ENCODE measurements at places on chromosomes 2 and 18.
A peak's percentile ranks its signal among the peaks of the same experiment; 100 is the strongest.

- no peak for DNase-seq
Measured at GRCh38 chr18:56412951-56413350, 225.4 kb downstream of the TXNL1 start.

DNA sequence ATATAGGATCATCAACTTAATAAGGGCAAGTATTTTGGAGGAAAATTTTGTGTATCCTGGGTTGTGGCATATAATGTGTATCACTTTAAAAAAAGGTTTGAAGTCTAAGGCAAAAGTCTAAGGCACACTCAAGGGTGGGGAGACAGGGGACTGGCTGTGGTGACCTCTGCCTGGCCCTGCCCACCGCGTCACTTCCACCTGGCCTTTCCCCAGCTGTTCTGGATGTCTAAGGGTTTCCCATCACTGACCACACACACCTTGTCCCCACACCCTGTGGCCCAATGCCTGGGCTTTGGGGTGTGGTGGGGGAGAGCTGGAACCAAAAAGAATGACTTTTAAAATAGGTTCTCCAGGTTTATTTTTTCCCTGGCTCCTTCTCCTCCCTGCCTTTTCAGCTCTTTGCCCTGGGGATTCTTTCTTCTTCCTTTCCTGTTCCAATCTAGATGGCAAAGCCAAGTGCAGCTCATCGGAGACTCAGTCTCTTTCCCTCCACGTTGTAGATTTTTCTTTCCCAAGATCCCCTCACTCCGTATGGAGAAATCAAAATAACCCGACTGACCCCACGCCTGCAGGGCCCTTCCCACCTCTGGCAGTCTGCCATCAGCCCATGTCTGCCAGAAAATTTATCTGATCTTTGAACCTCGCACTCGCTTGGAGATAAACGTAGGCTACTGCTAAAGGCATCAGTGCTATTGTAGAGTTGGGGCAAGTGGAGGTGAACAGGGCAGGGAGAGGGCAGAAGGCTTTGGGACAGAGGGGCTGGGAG lies 257.2 kb downstream of the DYSF start:
- no peak for DNase-seq

GRCh38 chr2:17749753-17750438 lies 3.7 kb downstream of the SMC6 start:
- DNase-seq, result no peak

DNA sequence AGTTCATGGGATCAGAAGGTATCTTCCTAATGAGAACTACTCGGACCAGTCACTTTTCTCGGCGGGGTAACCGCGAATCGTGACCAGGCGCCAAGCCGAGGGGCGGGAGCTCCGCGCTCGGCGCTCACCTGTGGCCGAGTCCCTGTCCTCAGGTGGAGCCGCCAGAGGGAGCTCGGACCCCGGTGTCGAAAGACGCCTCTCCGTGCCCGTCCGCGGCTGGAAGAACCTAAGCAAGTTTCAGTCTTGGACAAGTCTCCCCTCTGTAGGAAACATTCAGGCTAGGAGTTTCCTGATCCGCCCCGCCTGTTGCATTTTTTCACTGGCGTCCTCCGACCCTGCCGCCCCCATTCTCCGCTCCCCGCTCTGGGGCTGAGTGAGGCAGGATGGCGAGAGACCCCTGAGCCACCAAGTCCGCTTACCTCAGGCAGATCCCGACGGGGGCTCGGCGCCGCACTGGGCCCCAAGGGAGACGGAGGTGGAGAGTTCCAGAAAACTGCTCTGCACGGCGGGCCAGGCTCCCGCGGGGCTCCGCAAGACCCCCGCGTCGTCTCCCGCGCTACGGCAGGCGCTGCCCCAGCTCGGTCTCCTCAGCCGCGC lies 480 bp downstream of the DSEL start:
- peak; percentile 14 for DNase-seq

DNA sequence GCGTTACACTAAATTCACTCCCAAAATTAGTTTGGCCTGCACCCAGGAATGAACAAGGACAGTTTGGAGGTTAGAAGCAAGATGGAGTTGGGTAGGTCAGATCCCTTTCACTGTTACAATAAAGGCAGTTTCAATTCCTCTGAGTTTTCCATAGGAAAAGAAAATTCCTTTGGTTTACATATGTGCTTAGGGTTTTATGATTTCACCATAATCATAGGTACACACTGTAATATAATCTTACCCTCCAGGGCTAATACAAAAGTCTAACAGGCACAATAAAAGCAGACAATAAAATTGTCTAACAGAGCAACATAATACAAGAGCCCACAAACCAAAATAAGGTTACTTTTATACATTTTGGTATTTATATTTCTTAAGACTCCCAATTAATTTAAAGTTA lies 391.5 kb upstream of the KCNJ3 start:
- DNase-seq, result no peak

DNA sequence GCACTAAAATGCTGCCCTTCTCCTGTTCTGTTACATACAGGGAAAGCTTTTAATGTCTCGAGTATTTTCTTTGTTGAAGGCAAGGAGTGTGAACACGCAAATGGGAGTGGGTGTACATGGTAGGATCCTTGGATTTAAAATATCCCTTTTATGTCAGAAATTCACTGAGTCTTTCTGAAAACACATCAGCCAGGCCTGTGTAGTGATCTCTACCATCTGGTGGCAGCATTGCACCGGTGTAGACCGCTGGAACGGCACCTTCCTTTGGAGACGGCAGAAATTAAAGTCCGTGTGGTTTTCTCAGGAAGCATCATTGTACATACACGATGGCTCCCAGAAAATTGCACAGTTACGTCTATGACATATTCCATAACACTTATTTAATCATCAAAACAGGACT lies 515.8 kb downstream of the GALR1 start:
- no peak for DNase-seq

- DNase-seq, result no peak
Measured at GRCh38 chr2:70202236-70202806, 11.5 kb upstream of the C2orf42 start.

- no peak for DNase-seq
Measured at GRCh38 chr18:59691996-59692395, 5.2 kb downstream of the CCBE1 start.

GRCh38 chr2:153386481-153386897 lies 92.1 kb downstream of the RPRM start:
- no peak for DNase-seq

GRCh38 chr2:77519888-77520506 lies 2.2 kb downstream of the LRRTM4 start:
- no peak for DNase-seq
